Psoas muscle (tissue), 8 donors: ENCODE measurements at places on chromosomes 2 and 18. TPM values are rescaled to one million over a fixed set of nuclear protein-coding genes. Genes with fewer than 3 reads are reported as not detected.

KIAA2012 gene
- not detected for total RNA-seq

SLC40A1 gene
- 41.4 TPM for total RNA-seq

HOXD9 gene
- 0.43 TPM for total RNA-seq

MATN3 gene
- 0.15 TPM for total RNA-seq

FOXI3 gene
- not detected for total RNA-seq

TEX261 gene
- total RNA-seq, result 53.8 TPM

PARD6G gene
- total RNA-seq, result 1.5 TPM

POTEC gene
- not detected for total RNA-seq

FECH gene
- total RNA-seq, result 47.3 TPM

MRPL44 gene
- 37.9 TPM for total RNA-seq

FAHD2A gene
- 28.4 TPM for total RNA-seq

SERPINB3 gene
- total RNA-seq, result not detected

MRO gene
- total RNA-seq, result 1.5 TPM

SCN3A gene
- 0.74 TPM for total RNA-seq

ANKRD30B gene
- not detected for total RNA-seq
